Stimulated activated CD8-positive, alpha-beta memory T cell treated with anti-CD3 and anti-CD28 coated beads, Interleukin-15, amount 100 ng/mL, for 1 hour (primary cell): ENCODE measurements at places on chromosomes 2 and 18.

DNA sequence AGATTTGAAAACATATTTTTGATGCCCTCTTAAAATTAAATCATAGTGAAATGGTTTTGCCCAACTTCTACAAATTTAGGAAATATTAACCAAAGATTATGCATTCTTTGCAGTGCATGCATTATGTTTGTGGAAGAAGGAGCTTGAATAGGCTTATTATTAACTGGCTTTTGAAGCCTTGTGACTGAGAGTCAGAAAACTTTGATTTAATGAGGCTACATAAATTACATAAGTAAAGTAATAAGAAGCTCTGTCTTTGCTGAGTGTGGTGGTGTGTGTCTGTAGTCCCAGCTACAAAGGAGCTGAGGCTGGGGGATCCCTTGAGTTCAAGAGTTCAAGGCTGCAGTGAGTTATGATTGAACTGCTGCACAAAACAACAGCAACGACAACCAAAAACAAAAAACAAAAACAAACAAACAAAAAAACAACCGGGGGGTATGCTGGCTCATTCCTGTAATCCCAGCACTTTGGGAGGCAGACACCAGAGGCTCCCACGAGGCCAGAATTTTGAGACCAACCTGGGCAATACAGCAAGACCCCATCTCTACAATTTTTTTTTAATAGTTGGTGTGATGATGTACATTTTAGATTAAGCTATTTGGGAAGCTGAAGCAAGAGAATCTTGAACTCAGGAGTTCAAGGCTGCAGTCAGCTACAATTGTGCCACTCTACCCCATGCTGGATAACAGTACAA lies 57.0 kb upstream of the LRRTM4 start:
- no peak for DNase-seq

GRCh38 chr2:130728549-130729316 lies at the start of gene GPR148:
TSS of gene GPR148 (plus strand) at chr2:130729070. CDS start at chr2:130729152, 82 bp downstream.
- no peak for DNase-seq

GRCh38 chr18:3869848-3870247 lies 419.9 kb downstream of the TGIF1 start:
- no peak for DNase-seq

DNA sequence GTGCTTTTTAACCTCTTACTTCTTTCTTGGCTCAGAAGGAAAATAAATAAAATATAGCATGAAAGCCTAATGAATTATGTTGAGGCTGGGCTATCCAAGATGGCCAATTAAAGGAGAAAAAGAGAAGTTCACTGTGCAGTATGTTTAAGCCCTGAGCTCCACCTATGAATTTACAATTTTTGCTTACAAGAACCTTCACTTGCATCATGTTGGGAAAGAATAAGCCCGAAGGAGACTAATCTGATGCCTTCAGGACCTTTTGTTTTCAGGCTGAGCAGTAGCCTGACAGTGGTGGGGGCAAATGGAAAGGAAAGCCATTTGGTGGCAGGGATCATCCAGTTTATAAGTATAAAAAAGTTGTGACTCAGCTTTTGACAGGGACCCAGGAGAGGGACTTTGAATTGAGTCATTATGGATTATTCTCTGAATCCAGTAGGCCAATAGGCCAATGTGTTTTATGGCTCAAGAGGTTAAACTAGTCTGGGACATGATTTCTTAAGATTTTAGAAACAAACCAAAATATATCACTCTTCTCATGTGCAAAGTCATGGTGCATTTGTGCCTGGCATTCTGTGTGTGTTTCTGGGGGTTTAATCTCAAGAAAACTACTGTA lies 56.9 kb downstream of the E2F6 start:
- no peak for DNase-seq

GRCh38 chr18:67292814-67293213 lies 223.7 kb downstream of the DSEL start:
- no peak for DNase-seq
